ENCODE measurements at places on chromosomes 2 and 18.

DNA sequence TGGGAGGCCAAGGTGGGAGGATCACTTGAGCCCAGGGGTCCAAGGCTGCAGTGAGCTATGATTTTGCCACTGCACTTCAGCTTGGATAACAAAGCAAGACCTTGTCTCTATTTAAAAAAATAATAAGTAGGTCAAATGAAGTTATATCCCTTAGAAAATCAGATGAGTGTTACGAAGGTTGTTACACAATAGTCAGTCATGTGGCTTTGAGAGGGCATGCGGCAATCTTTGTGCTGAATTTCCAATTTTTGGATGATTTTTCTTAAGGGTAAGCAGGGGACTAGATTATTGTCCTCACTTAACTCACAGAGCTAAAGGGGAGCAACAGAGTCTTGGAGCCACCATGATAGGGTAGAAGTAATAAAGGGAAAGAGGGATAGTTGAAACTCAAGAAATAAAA, 71.8 kb downstream of the B3GNT2 start:
- no peak for DNase-seq

GRCh38 chr18:46246101-46246500, 141.9 kb downstream of the HAUS1 start:
- peak; percentile 18 for DNase-seq

DNA sequence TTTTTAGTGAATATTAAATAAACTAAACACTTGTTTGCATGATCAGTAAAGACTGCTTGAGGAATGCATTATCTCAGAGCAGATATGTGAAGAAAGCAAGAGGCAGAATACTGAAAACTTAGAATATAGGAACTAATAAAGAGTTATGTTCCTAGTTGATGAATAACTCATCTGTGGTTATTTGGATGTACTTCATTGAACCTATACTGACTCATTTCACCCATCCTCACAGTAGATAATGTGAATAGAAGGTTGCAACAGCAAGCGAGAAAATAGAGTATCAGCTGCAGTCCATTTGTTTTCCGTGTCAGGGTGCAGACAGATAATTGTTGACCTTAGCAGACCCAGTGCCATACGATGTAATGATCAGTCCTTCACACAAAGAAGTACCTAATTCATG, 945.7 kb upstream of the LRRTM1 start:
- no peak for DNase-seq

DNA sequence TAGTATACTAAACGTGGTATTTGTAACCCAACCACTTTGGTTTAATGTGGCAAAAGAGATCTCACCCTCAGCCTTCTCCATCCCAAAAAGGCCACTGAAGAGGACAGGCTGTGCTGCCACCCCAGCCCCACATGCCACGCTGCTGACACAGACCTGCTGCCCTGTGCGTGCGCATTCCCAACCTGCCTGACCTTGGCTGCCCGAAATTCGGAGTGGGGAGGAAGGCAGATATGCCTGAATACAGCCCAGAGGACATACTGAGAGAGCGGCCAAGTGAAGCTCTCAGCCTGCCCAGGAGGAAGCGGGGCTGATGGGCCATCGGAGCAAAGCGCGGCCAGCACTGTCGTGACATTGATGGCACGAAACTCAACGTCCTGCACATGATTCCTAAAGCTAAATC, 70.0 kb downstream of the HDAC4 start:
- no peak for DNase-seq

DNA sequence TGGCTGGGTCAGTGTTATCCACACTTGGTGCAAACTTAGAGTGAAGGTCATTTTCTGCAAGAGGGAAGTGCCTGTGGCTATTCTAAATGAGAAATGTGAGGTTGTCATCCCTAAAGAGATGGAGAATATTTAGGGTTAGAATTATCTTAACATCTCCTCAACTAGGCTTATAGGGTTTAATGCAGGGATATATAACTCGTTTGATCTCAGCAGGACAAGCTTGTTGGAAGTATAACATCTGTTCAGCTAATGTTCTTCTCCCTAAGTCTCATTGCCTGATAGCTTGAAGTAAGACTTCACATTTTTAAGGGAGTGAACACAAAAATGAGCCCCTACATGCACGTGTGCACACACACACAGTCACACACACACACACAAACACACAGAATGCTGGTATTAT, 75.9 kb upstream of the NRXN1 start:
- DNase-seq = no peak

DNA sequence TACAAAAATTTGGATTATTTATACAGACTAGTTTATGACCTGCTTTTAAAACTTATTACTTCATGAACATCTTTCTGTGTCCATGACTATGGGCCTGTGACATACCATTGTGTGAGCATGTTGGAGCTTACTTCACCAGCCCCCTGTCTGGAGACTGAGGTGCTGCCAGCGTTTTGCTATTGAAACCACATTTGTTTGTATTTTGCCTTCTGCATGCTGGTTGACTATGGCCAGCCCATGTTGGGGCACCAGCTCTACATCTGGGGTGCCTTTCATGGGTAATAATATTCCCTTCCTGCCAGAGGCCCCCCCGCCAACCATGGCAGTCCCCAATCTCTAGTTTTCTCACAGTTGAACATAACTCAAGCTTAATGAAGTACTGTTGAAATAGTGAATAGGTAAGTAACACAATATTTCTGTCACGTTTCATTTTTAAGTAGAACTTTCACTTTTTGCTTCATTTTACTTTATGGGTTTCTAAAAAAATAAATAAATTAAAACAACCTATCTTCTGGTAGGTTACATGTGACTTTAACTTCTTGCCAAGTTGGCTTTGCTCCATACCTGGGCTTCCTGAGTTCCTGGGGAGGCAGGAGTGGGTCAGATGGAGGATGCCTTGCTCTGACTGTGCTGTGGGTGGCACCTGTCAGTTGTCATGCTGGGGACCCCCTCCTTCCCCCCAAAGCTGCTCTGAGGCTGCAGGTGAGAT, 63.9 kb downstream of the DGKD start:
- no peak for DNase-seq

DNA sequence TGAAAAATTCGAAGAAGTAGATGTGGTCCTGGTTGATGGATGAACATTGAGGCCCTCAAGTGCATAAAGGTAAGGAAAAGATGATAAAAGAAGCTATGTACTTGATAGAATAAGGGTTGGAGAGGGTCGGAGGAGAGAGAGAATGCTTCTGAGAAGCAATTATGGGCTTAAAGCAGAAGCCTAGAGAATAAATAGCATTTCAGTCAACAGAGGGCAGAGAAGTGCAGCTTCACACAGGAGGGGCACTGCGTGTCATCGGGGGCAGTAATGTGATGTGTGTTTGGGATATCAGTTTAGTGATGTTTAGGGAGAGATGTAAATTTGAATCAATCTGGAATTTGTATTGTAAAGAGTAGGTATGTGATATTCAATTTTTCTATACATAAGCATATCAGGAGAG, 334.5 kb downstream of the PIK3C3 start:
- no peak for DNase-seq

GRCh38 chr2:133947057-133947456, 306.8 kb upstream of the MGAT5 start:
- no peak for DNase-seq

- DNase-seq = no peak
Observed at GRCh38 chr2:218961229-218961628, 1.8 kb downstream of the CDK5R2 start.

- no peak for DNase-seq
Observed at GRCh38 chr2:241835611-241836010, 23.1 kb downstream of the PDCD1 start.

GRCh38 chr2:27249159-27249890, 13.5 kb downstream of the SLC30A3 start:
- no peak for DNase-seq

DNA sequence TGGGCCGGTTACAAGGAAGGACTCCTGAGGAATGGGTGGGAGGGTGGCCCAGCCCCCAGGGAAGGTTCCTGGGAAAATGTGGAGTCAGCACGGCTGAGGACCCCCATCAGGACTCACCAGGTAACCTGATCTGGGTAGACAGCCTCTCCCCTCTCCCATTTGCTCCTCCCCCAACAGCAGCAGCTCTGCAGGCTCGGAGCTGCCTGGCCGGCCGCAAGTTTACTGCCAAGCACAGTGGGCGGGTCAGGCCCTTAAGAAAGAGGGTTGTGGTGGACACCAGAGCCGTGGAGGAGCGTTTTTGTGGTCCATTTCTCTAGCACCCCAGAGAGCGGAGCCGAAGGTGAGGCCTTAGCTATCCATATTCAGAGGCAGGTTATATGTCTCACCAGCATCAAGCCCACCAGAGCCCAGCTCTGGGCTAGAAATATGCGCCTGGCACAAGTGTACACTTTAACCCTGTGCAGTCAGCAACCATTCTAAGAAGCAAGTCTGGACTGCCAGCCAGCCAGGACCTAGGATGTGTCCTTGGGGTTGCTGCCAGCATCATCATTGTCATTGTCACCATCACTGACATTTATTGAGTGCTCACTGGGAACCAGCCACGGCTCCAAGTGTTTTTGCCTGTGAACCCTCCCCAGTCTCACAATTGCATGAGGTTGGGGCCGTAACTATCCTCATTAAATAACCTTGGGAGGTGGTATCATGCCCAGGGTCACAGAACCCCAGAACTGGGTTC, 190.1 kb downstream of the KLHL29 start:
- no peak for DNase-seq
